ENCODE measurements at places on chromosomes 11 and 22. TPM values are rescaled to one million over a fixed set of nuclear protein-coding genes. Genes with fewer than 3 reads are reported as not detected.

GRCh38 chr11:126604461-126604860 is 249.0 kb downstream of the ST3GAL4 start:
- no peak for DNase-seq

DNA sequence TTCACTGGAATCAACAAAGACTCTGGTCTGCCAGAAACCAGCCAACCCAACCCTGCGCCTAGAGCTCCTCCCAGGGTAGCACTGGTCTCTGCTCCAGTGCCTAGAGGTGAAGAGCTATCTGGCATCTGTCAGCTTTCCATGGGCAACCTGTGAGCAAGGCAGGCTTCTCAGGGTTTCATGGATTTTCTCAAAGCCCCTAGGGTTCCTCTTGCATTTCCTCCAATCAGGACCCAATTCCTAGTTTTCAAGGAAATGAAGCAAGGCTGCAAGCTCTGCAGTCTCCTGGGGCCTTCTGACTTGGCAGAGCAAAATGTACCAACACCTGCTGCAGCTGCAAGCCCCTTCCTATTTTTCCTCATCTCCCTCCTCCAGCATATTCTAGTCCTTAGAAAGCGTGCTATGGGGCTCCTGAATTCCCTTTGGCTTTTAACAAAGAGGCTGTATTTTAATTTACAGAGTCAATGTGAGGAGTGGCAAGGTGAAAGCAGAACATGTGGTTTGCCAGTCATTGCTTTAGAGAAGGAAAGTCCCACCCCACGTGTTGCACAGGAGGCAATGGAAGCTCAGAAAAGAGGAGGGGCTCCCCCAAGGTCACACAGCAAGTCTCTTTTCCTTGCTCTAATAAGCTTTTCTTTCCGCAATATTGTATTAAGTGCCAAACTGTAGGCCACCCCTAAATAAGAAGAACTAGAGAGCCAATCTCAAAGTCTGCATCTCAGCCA is 33.0 kb upstream of the RIC3 start:
- no peak for DNase-seq

- DNase-seq = no peak
Observed at GRCh38 chr11:44565953-44566949, 788 bp downstream of the CD82 start.

PRDM11 gene
- 13.6 TPM for total RNA-seq

DNA sequence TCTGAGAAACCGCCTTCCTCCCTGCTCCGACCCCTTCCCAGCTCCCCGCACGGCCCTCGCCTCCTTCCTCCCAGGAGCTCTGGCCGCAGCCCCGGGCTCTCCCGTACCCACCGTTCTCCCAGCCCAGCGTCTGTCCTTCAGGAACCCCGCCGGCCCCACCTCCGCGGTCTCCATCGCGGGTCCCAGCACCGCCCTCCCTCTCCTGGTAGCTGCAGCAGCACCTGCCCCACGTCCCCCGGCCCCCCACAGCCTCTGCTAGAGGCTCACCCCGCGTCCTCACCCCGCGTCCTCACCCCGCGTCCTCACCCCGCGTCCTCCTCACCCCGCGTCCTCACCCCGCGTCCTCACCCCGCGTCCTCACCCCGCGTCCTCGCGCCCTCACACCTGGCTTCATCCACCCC is 85.9 kb downstream of the WNT7B start:
- DNase-seq = no peak

DNA sequence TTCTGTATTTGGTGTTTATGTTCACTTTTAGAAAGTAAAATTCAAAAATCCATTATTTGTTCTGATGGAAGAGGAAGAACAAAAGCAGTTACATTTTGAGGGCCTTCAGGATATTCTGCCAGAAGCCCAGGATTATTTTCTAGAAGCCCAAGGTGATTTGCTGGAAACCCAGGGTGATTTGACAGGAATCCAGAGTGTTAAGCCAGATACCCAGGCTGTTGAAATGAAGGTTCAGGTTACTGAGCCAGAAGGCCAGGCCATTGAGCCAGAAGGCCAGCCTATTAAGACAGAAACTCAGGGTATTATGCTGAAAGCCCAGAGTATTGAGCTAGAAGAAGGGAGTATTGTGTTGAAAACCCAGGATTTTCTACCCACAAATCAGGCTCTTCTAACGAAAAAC is 33.1 kb downstream of the CCDC15 start:
- no peak for DNase-seq

DNA sequence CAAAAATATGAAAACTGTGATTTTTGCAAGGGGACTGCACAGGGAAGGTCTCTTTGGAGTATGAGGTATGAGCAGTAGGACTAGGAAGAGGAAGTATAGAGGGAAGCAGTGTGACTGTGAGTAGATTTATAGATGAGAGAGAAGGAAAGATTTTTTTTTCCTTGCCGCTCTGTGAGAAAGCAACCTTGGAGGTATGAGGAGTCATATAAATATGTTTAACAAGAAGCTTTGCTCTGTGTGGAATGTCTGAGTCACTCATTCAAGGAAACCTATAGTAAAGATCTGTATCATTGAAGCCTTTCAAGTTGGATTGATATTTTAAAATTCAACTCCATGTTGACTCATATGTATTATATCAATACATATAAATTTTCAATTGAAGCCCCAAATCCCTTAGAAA is 26.2 kb downstream of the DNHD1 start:
- no peak for DNase-seq

GRCh38 chr22:20503816-20504215 is 3.6 kb upstream of the MED15 start:
- DNase-seq = no peak

- no peak for DNase-seq
Observed at GRCh38 chr11:87391496-87391895, 353.8 kb downstream of the TMEM135 start.

- no peak for DNase-seq
Observed at GRCh38 chr22:33477120-33478111, 419.2 kb upstream of the SYN3 start.

DNA sequence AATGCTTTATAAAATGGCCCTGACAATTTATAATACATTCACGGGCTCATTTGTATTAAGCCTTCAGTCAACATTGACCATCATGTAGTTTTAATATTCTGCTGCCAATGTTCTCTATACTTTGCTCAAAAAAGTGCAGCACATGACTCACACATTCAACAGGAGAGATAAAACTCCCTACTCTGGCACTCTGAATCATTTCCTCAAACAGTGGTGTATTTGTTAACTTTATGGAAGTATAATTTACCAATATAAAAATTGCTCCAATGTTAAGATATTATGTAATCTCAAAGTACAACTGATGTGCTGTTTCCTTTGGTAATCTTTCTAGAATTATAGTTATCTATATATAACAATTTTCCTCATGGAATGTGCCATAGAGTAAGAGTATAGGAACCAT is 39.9 kb downstream of the MAML2 start:
- no peak for DNase-seq

- DNase-seq = no peak
Observed at GRCh38 chr11:12164061-12165014, 53.9 kb downstream of the MICAL2 start.

MS4A6E gene
- total RNA-seq = not detected

- DNase-seq = no peak
Observed at GRCh38 chr11:19966441-19966840, 193.8 kb downstream of the DBX1 start.

DNA sequence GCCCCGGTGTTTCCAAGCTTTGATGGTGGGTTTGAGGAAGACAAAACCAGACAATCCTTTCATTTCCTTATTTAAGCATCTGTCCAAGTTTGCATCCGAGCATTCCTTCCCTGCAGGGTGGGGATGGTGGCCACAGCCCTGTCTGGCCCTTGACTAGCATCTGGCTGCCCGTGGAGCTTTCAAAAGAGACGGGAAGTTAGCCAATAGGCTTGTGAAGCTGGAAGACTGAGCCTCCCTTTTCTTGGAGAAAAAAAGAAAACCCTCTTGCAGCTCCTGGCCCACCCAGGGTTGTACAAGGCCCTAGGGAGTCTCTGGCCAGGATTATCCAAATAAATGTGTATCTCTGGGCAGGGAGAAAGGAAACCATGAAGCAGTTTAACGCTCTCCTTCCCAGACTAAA is 60.6 kb downstream of the MICAL2 start:
- DNase-seq = no peak

MPEG1 gene
- not detected for total RNA-seq

FOSL1 gene
- 2.1 TPM for total RNA-seq

CHST1 gene
- total RNA-seq = 9.2 TPM

DNA sequence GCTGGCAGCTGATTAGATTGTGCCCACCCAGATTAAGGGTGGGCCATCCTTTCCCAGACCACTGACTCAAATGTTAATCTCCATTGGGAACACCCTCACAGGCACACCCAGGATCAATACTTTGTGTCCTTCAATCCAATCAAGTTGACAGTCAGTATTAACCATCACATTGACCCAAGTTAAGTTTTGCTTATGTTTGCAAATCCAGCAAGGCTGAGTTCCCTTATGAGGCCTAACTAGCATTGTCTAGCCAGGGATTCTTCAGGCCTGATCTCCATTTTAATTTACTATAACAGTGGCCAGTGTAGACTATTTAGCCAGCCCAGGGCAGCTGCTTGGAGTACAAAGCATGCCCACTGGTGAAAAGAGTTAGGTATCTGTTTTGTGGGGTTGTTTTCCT is 2.3 kb upstream of the KCTD14 start:
- no peak for DNase-seq

- no peak for DNase-seq
Observed at GRCh38 chr11:72577271-72577721, 96.9 kb downstream of the PDE2A start.

C11orf42 gene
- not detected for total RNA-seq

- no peak for DNase-seq
Observed at GRCh38 chr11:121082670-121083069, 18.4 kb upstream of the TECTA start.

ANGPTL5 gene
- total RNA-seq = not detected

OR5P2 gene
- total RNA-seq = 0.26 TPM

DNA sequence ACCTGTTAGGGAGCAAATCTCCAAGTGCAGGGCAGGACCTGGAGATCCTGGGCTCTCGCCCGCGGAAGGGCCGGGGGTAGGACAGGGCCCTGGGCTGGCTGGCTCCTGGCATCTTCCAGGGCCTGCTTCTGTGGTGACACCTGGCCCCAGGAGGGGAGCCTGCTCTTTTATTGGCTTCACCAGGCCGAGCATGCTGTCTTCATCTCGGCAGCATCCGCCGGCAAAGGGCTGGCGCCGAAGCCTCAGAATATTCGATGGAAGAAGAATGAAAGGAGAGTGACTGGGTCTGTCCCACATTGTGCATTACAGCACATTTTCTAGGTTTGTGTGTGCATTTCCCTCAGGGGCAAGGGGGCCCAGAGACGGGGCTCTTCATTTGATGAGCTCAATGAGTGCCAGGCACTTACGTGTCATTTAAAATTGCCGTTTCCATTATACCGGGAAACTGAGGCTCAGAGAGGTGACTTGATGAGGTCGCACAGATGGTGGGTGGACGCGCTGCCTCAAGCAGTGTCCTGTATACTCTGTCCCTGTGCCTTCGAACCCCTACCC is 70.0 kb downstream of the RBX1 start:
- DNase-seq = no peak

TBC1D22A gene
- 24.6 TPM for total RNA-seq

LRRC74B gene
- not detected for total RNA-seq

C11orf52 gene
- 7.6 TPM for total RNA-seq

DNA sequence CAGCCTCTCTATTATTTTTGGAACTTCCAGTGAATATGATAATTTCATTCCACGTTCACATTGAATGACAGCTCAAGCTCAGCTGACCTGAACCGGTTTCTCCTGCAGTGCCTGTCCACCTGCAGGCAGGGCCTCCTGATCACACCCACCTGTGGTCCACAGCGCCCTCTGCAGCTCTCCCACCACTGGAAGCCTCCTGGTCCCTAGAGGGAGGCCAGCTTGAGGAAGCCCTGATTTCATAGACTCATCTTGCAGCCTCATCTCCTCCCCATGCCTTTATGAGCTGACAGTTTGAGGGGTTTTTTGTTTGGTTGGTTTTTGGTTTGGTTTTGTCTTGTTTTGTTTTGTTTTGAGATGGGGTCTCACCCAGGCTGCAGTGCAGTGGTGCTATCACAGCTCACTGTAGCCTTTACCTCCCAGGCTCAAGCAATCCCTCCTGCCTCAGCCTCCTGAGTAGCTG is 29.9 kb upstream of the MALAT1 start:
- DNase-seq = no peak

DNA sequence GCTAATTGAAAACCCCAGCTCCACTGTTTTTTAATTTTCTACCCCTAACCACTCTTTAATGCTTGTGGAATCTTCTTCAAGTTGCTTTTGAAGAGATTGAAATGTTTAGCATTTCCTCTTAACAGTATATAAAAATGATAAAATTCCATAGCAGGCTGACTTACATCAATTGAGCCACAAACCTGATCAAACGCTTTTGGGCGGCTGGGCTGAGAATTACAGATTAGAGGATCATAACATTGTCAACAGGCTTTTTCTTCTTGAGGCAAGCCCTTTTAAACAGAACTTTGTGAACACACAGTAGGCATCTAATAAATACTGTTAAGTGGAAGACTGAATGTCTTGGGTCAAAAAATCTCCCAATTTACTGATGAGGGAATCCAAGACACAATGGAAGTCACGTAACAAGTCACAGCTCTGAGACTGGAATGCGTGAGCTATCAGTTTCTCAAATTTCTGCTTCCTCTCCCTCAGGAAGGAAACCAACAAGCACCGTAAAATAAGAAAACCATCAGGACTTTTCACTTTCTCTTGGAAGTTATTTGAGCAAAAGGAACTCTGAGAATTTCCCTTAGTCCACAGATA is 50.0 kb upstream of the CCDC89 start:
- no peak for DNase-seq

DNA sequence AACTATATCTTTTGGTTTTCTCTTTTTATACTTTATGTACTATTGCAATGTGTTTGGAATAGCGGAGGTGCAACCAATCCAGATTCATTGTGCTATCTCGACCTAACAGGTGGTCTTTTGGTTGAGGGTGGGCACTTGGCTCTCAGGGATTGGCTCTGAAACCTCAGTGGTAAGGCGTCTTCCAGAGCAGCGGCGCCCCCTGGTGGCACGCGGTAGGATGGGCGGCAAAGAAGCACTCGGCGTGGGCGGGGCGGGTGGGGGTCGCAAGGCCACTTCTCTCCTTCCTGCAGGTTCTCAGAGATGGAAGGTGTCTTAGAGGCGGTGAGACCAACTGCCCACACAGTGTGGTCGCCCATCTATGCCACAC is 19.2 kb upstream of the PLET1 start:
- no peak for DNase-seq

DGCR6 gene
- total RNA-seq = 5.0 TPM

PATE4 gene
- not detected for total RNA-seq

DNA sequence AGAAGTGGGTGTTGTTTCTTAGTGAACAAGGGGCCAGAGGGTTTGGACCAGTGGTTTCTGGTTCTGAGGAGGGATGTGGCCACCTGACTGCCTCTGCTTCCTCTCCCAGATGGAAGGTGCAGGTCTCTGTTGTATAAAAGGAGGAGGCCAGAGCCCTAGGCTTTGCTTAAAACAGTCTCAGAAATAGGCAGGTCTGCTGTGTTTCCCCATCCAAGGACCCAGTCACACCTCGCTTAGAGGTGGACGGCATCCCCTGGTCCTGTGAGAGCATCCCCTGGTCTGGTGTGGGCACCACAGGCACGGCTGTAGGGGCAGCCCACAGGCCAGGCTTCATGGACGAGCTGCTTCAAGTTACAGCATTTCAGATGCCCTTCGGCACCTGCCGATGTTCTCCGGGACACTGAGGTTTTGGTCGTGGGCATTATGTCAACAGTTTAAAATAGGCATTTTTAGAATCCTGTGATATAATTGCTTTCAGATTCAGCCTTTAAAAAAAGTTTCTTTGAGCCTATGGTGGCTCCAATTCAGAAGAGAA is 45.7 kb upstream of the SHANK2 start:
- peak; percentile 58 for DNase-seq

CLMP gene
- total RNA-seq = 65.7 TPM
